Activated gamma-delta T cell treated with Interleukin-2 at 50 U/mL for 16 hours (primary cell): ENCODE measurements at places on chromosomes 3 and 15.

DNA sequence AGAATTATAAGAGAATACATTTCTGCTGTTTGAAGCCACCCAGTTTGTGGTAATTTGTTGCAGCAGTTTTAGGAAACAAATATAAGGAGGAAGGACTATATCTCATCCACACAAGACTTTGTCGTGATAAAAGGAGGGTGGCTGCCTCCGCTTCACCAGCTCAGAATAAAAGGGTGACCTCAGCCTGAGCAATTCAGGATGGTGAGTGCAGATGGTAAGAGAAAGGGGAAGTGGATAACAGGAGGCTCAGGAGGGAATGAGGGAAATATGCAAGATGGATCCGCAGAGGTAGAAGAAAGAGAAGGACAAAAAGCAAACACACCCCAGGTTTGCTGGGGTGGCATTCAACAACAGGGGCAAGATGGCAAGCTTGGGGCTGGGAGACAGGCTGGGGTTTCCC is 108.1 kb upstream of the TNFAIP8L3 start:
- no peak for DNase-seq

DNA sequence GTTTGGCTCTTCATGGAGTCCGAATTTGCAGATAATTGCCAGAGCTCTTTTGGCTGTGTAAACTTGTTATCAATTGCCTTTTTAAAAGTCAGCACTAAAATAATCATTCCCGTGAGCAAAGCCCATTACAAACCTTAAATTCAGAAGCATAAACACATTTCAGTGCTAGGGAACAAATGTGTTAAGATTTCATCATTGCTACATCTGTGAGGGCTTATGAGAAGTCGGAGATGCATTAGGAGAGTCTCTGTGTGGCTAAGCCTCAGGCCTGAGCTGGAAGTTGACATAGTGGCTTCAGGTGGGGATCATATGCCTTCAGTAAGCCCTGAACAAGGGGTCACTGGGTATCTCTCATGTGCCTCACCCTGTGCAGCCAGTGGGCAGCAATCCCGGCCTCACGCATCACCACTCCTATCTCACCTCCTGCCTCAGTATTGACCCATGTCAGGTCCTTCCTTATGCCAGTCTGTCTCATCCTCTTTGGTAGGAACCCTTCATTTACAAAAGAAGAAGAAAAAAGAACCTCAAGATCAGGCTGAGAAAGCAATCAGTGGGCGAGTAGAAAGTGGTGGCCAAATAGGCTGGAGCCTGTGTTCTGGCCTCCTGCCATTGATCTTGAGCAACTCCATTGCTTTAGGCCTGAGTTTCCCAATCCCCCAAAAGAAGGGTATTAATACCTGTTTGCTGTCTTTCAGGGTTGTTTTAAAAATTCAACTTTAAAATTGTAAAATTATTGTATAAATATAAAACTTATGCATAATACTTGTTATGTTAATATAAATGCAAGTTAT is 233.5 kb downstream of the IL20RB start:
- DNase-seq = no peak

- DNase-seq = no peak
Measured at GRCh38 chr3:89434621-89435380, 327.4 kb downstream of the EPHA3 start.

- DNase-seq = no peak
Measured at GRCh38 chr15:77810130-77810571, 177.4 kb upstream of the LINGO1 start.

DNA sequence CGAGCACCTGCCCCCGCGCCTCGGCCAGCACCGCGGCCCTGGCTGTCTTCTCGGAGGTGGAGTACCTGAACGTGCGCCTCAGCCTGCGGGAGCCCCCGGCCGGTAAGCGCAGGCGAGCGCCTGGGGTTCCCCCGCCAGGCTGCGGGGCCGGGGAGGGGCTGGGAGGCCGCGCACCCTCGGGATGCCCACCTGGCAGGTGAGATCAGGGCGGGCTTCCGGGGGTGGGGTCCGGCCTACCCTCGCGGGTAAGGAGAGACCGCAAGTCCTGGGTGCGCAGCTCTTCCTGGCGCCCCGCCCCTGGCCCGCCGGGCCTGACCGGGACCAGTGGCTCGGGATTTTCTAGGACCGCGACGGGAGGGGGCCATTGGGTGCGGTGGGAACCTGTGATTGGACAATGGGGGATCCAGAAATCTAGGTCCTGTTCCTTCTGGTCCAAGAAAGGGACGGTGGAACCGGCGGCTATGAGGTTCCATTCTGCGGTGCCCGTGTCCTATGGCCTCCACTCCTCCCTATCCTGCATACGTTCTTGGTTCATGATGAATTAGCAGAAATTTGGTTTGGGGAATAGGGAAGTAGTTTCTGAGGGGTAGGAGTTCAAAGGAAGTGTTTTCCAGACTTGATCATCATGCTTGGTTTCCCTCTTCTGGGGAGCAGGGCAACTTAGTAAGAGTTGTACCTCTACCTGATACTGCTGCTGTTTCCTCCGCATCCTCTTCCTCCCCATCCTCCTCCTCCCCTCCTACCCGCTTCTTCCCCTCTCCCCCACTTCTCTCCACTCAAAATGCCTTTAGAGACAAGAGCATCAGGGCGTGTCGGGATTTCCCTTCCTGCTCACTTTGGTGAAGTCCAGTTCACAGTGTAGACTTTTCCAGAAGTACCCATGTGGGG is 808 bp downstream of the ARRDC4 start:
- DNase-seq = no peak

DNA sequence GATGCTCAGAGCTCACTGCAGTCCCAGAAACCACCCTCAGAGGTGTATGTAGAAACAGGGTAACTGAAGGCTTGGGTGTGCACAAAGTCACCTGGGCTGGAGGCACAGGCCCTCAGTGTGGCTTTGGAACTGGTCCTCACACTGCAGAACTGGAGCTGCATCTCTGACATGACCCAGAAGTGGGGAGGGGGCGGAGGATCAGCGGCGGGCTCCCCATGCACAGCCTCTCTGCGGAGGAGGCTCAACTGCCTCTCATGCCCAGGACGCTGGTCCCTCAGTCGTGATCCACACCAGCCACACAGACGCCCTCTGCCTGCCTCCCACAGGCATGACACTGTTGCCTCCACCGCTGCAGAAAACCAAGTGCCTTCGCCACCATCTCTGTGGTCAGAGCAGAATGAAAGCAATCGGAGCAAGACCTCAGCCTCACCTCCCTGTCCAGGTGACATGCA is 73.7 kb downstream of the TM2D3 start:
- DNase-seq = no peak

GRCh38 chr3:46674031-46674845 is 19.2 kb downstream of the ALS2CL start:
- no peak for DNase-seq
